NCI-H526 treated with DMSO at 0.1 percent for 48 hours (cell line): ENCODE measurements at places on chromosomes 12 and 14.

DNA sequence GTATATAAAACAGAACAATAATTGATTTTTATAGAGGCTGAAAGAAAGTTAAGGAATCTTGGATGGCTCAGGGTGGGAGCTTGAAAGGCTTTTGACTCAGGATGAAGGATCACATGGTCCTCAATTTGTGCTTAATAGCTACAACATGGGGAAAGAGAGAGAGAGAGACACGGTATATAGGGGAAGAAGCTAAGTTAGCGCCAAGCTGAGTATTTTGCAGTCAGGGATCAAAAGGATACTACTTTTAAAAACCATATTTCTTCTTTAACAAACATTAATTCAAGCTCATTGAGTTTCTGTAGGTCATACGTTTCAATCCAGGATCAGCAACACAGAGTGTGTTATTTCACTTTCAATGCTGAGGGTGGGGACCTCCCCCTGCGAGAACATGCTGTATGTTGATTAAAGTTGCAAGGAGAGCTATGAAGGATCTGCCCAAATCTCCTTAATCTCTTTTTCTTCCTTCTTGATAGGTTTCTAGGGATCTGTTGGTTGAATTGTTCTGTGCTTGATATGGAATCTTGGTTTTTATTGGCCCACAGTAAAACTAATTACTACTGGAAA, 133.1 kb upstream of the NUDT4 start:
- no peak for DNase-seq

- no peak for DNase-seq
Measured at GRCh38 chr14:81371802-81372201, 28.3 kb downstream of the STON2 start.

DNA sequence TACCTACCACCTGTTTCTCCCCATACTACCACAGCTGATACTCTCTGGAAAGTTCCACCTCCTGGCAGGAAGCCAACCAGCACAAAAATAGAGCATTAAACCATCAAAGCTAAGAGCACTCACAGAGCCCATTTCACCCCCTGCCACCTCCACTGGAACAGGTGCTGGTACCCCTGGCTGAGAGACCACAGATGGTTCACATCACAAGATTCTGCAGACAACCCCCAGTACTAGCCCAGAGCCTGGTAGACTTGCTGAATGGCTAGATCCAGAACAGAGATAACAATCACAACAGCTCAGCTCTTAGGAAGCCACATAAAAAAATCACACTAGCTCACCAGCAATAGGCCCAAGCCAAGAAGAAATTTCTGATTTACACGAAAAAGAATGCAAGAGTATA, 855.2 kb downstream of the FSCB start:
- DNase-seq: no peak

GRCh38 chr14:76918256-76918781, 92.1 kb downstream of the LRRC74A start:
- DNase-seq: no peak

DNA sequence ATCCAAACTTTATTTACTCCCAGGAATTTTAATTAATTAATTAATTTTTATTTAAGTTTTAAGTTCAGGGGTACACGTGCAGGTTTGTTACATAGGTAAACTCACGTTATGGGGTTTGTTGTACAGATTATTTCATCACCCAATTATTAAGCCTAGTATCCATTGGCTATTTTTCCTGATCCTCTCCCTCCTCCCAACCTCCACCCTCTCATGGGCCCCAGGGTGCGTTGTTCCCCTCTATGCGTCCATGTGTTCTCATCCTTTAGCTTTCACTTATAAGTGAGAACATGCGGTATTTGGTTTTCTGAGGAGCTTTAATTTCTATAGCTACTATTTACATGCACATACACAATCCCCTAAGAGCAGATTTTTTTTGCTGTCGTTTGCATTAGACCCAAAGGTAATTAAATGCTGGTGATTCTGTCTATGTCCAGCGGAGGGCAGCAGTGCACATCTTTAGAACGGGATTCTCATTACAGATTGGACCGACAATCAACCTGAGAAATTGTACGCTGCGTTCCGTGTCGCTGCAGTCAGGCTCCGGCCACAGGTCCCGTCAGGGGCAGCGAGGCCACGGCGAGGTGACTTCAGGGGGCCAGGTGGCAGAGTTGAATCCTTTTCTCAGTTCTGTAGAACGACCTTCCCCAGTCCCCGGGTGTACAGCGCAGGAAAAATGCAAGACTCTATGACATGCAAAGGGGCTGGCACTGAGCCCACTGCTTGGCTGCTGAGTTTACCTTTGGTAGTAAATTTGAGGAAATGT, 11.6 kb downstream of the TMEM30B start:
- DNase-seq: peak; percentile 79

DNA sequence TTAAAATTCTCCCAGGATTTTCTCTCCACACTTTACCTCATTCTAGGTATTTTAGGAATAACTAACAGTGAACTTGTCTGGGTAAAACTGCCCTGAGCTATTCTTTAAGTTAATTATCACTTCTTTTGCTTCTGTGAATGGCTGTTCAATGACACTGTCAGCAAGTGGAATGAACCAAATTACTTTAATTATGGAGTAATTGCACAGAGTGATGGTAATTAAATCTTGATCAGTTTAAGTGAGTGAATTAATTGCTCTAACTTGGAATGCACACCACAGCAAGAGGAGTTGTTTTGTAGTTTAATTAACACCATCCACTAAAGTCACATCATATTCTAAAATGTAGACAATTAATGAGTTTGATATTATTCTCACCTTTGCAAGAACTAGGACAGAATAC, 36.2 kb upstream of the TMEM260 start:
- DNase-seq: no peak
